ENCODE measurements at places on chromosomes 1 and 21.

DNA sequence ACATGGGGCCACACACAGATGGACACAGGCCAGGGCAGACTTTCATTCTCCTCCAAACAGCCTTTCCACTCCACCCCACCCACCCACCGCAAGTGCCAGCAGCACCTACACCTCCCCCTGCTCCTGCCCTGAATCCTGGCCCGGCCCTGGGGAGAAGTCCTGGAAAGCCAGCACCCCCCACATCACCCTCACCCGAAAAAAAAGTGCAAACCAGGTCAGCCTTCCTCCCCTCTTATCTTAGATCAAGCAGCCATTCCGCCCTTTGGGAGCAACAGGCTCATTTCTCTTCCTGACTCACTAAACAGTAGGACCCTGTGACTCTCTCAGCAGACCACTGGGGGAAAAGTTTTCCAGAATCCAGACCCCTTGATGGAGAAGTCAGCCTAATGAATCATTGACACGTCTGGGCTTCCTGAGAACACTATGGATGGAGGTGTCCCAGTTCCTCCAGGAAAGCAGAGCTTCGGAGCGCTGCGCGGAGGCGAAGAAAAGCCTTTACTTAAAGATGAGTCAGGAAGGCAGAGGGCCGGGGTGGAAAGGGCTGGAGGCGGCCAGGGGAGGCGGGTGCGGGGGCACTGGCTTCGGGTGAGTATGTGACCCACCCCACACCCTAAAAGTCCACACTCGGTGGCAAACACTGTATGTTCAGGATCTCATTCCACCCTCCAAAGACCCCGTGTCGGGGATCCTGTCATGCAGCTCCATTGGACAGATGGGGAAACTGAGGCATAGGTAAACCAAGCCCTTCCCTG, 588.7 kb downstream of the MATN1 start:
- no peak for DNase-seq

DNA sequence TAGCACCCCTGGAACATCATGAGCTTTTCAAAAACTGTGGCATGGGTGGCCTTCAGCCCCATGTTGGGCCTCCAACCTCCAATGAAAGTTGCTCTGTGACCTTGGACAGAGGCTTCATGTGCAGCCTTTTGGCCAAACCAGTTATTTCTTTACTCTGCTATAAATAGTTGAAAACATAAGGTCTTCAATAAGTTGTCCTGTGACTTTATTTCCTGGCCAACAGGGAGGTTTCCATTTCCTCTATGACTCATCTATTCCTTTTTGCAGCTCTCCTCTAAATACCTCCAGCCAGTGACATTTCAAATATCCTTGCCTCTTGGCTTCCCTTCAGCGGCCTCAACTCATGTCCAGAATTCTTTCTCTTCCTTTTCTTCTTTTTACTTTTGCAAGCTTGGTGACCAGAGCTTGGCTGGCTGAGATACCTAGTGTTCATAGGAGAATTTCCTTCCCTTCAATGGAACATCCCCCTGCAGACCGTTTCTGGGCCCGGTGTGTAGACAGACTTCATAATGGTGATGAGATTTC, 22.7 kb upstream of the TRIM67 start:
- DNase-seq, result no peak

DNA sequence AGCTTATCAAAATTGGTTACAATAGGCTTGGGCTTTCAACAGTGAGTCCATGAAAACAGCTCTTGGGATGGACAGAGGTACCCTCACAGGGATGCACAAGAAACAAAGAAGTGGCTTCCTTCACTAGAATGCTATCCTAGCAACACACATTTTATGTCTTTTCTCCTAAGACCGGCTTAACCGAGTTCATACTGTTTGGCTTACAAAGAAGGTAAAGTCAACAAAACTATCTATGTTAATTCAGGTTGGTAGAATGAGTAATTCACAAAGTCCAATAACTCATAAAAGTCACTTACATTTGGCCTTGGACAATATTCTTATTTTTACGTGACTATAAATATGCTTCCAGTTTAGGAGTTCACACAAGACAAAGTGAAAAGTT, 9.0 kb downstream of the ERG start:
- DNase-seq, result no peak

- DNase-seq, result no peak
Observed at GRCh38 chr1:65921446-65921845, 128.8 kb downstream of the PDE4B start.

DNA sequence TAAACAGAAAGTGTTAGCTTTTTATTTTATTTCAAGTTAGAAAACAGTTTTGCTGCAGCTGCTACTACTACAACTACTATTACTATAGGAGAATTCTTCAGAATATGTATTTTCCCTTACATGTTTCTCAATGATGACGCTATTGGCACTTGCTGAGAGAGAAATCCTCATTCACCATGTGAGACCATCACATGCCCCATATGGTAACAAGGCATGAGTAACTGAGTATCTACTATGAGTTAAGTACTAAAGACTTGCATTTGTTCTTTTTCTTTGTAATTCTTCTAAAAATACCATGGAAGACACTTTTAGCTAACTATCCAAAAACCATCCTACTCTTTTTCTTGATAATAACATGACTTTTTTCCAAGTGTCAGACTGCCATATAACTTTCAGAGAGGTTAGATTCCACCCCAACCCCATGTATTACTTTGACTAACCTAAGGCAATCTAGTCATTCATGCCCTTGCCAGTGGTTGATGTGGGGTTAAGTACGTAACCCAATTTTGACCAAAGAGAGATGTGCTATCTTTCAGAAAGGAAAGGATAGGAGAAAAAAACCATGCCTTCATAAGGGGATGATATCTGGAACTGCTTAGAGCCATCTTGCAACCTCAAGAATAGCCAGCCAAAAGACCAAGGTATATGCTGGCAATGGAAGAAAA, 42.9 kb downstream of the COP1 start:
- no peak for DNase-seq

GRCh38 chr1:160520582-160520981, 2.5 kb downstream of the SLAMF6 start:
- no peak for DNase-seq

- DNase-seq, result peak; percentile 70
Observed at GRCh38 chr1:19179597-19180264, 30.3 kb downstream of the UBR4 start.

DNA sequence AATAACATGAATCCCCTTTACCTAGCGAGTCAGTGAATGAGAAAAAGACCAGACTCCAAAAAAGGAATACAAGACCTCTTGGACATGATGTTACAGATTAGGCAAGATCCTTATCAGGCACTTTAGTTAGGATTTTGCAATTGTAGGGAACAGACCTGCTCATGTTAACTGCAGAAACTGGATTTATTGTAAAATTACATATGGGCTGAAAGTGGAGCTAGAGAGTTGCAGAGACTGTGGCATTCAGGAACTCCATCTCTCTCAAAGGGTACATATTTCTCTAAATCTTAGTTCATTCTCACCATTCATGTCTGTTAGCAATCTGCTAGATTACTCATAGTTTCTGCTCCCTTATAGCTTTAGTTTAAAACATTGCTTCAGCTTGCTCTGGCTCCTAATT, 142.2 kb downstream of the PAPPA2 start:
- no peak for DNase-seq

- DNase-seq, result no peak
Observed at GRCh38 chr1:119865627-119866026, 30.7 kb downstream of the ADAM30 start.

- peak; percentile 64 for DNase-seq
Observed at GRCh38 chr1:151157067-151157531, 650 bp downstream of the TNFAIP8L2 start.

- DNase-seq, result peak; percentile 63
Observed at GRCh38 chr1:1470626-1471388, 758 bp upstream of the ATAD3B start.

- DNase-seq, result no peak
Observed at GRCh38 chr1:110255392-110255787, 45.3 kb downstream of the KCNC4 start.

GRCh38 chr1:198280080-198280479, 123.3 kb downstream of the NEK7 start:
- DNase-seq, result no peak

GRCh38 chr1:77382366-77382765, 100.5 kb downstream of the AK5 start:
- DNase-seq, result no peak

GRCh38 chr1:117895482-117896114, 33.8 kb downstream of the GDAP2 start:
- DNase-seq, result peak; percentile 16

DNA sequence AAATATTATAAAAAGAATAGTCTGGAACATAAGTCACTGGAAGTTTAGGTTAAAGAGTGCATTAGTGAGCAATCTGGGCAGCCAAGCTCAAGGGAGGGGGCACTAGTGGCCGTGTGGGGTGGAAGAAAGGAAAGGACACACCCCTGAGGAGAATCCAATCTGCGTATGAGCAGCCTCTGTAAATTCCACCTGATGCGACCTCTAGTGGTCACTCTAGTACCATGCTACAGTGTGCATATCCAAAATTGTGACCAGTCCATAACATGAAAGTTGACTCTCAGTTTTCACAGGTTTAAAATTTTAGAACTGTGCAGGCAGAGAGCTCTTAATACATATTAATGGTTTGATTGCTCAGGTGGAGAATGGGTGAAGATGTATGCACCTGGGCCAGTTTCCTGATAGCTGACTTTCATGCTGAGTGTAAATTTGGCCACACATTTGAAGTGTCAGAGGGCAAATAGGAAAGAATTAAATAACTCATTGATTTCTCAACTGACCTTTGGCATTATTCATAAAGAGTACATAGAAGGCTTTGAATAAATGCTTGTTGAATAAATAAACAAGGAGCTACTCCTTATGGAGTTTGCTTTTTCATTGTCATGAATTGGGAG, 105.9 kb upstream of the C21orf91 start:
- peak; percentile 16 for DNase-seq

DNA sequence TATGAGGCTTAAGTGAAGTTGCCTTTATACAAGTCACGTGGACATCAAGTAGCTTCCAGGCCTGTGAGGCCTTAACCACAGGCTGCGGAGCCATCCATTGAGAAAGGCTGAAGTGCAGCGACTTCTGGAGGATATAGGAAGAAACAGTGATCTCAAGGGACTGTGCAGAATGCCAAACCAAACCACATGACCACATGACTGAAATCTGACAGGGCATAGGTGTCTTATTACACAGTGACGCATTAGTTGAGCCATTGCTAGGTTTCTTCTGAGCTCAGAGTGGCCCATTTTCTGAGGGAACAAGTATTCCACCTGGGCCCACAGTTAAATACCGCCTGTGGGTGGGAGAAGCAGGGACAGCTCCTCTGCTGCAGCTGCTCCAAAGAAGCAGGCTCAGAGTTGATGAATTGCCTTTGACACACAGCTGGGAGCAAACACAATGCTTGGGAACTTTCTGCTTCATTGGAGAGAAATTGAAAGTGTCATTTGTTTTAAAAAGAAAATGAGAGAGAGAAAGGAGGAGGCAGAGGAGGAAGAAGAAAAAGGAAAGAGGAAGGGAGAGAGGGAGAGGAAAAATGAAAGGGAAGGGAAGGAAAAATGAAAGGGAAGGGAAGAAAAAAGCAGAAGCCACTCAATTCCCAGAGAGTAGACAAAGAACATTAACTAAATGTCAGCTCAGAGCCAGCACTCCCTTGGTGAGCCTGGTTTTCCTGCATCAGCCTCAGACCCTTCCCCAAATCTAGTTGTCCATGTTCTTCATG, 94.4 kb downstream of the COLGALT2 start:
- no peak for DNase-seq

GRCh38 chr1:30754684-30755171, 2.8 kb downstream of the LAPTM5 start:
- no peak for DNase-seq

DNA sequence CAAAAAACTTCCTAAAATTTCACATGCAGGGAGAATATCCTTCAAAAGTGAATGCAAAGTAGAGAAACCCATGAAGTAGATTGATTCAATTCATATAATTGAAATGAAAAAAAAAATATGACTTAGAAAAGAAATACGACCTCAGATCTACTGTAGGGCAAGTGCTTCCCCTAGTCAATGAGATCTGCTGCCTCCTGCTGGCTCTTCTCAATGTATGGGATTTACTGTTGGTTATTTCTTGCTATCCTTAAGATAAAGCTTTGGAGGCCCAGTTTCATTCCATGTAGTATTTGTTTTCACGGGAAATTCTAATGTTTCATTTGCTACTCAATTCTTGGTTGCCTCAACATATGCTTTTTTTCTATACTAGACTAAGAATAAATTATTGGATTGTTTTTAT, 46.2 kb downstream of the ZNF648 start:
- DNase-seq, result no peak

DNA sequence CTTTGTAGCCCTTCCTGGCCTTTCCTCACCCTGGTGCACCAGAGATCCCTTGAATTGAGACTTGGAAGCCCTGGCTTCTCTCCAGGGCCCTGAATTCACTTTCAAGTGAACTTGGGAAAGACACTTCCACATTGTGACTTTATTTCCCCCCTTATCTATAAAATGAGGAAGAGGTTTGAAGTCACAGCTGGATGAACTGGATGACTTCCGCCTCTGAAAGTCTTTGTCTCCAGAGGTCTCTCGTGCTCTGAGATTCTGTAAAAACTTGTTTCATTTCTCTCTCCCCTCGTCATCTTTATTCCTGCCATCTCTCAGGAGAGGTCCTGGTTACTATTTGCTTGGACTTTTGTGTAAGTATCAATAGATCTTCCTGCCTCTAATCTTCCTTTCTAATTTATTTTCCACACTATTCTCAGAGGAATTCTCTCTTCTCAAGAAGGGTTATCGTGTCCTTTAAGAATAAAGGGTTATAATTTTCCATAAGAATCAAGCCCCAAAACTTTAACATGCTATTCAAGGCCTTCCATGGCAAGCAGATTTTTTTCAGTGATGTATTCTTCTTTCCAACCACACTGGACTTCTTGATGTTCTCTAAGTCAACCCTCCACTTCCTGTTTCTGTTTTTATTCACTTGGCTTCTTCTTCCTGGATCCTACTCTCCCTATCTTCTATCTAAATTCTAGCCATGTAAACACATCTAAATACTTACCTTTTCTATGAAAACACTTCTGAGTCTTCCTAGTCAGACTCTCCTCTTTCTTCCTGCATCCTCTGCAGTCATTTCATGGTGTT, 6.5 kb upstream of the RPTN start:
- DNase-seq, result no peak

DNA sequence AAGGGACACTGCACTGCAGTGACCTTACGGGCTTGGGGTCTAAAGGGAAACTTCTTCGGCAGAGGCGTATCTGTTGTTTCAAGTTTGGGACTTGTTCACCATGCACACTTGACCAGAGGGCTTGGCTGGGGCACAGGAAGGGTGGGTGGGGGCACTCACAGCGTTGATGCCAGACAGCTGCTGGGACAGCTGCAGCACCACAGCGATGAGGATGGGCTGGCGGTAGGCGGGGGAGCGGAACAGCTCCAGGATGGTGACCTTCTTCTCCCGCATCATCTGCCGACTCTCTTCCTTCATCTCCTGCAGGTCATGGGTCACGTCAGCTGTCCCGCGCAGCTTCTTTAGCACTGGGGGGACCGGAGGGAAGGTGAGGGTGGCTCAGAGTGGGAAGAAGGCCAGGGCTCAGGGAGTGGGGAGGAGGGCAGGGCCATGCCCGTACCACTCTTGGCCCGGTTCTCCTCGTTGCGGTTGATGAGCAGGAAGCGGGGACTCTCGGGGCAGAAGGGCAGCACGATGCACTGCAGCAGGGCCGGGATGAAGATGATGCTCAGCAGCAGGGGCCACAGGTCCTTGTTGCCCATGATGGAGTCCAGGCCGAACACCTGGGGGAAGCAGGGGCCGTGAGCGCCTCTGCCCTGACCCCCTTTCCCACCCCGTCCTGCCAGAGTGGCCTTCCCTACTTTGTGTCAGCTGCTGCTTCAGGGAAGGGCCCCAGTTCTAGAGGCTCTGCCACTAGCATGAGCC, 29.1 kb downstream of the SLC2A1 start:
- no peak for DNase-seq
